ENCODE measurements at places on chromosomes 16 and 17.
A peak's percentile ranks its signal among the peaks of the same experiment; 100 is the strongest.

DNA sequence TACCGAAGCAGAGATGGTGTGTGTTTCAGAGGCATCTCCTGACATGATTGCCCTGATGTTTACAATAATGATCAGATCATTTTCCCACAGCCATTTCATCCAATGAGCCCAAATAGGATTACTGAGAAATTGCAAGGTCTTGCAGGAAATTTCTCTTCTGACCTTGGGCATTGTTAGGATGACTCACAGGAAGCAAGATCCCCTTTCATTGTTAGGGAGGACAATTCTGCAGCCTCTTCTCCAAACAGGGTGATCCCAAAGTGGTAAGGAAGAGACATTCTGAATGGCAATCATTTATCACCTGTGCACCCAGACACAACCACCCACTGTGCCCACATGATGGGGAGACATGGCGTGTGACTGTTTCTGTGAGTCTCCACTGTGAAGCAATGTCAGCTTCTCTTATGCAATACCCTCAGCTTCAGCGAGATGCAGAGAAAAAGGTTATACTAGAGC lies 306.7 kb upstream of the XYLT1 start:
- peak; percentile 72 for DNase-seq

GRCh38 chr17:4600563-4600962 lies 16.2 kb downstream of the SMTNL2 start:
- no peak for DNase-seq

GRCh38 chr16:30041841-30042240 lies 10.8 kb upstream of the TLCD3B start:
- peak; percentile 48 for DNase-seq

DNA sequence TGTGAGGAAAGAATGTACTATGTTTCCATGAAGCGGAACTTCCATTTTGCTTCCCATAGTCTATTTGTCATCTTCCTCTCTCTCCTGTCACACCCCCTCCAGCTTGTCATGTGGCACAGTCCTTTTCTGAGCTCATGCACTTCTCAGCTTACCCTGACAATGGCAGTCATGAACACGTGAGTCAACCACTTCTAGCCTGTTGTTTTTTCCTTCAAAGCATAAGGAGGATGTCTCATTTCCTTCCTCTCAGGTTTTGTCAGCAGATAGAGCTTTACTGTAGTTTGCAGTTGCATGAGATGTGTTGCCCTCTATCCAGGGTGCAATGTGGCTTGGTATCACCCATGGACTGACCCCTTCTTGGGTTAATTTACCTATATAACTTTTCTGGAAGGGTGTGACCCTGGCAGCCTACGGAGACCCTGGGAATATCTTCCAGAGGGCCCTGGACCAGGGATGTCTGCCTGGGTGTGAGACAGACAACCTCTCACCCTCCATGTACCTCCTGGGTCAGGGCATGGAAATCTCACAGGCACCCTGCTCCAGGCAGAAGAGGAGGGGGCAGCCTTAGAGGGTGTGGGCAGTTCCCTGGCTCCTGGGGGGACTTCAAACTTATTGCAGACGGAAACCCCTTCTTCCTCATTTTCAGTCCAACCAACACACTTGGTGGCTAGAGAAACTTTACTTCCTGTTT lies 4.0 kb upstream of the ZNF267 start:
- peak; percentile 67 for DNase-seq

GRCh38 chr16:15427648-15428239 lies 6.6 kb upstream of the BMERB1 start:
- DNase-seq, result peak; percentile 88

All from fibroblast of upper back skin (primary cell).